ENCODE measurements at places on chromosomes 6 and 20. TPM values are rescaled to one million over a fixed set of nuclear protein-coding genes. Genes with fewer than 3 reads are reported as not detected.

SNX21 gene
- 31.7 TPM for total RNA-seq

C6orf132 gene
- 1.5 TPM for total RNA-seq

SRSF3 gene
- 127 TPM for total RNA-seq

MYBL2 gene
- 32.3 TPM for total RNA-seq

FLRT3 gene
- total RNA-seq, result 4.8 TPM

LRRC1 gene
- 8.9 TPM for total RNA-seq

IP6K3 gene
- 6.6 TPM for total RNA-seq

NSFL1C gene
- 24.6 TPM for total RNA-seq

HDGFL1 gene
- not detected for total RNA-seq

SLC22A7 gene
- not detected for total RNA-seq

KHDC1 gene
- total RNA-seq, result 3.5 TPM

TRIM15 gene
- not detected for total RNA-seq

BTNL2 gene
- total RNA-seq, result not detected

UNC5CL gene
- 0.13 TPM for total RNA-seq

FNDC11 gene
- 0.78 TPM for total RNA-seq

MDFI gene
- total RNA-seq, result 123 TPM

EDN3 gene
- total RNA-seq, result not detected
